ENCODE measurements at places on chromosomes 6 and 20. TPM values are rescaled to one million over a fixed set of nuclear protein-coding genes. Genes with fewer than 3 reads are reported as not detected.
A peak's percentile ranks its signal among the peaks of the same experiment; 100 is the strongest.

DNA sequence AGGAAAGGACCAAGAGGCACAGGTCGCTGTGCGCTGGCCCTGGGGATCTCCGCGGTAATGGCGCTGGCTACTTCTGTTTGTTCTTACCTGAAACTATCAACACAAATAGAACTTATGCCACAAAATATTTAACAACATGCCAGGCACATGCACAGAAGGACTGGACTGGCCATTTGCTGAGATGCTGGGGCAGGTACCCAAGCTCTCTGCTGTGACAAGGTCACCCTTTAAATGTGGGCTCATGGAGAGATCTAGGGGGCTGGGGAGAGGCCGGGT lies 28.0 kb upstream of the PXDC1 start:
- DNase-seq: peak; percentile 32

- DNase-seq: no peak
Observed at GRCh38 chr20:44904377-44904776, 5.5 kb upstream of the PABPC1L start.

GRCh38 chr20:25258476-25258805 lies 10.6 kb downstream of the PYGB start:
- DNase-seq: no peak

DNA sequence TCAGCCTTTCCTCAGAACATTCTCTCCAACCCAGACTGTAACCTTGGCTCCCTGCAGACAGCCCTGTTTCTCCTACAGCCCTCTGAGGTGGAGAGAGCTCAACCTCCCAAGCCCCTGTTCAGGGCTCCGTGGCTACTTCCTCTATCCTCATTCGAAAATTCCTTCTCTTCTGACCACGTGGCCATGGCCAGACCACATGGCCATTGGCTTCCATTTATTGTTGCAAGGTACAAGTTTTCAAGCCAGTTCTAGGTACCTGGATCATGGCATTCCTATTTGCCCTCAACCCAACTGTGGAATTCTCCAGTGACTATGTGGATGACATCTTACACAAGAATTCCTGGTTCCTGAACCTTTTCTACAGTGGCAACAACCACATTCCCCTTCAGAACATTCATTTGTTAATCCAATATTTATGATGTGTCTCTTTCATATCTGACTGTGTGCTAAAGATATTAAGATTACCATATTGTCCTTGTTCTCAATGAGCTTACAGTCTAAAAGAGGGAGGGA lies 161.9 kb downstream of the GMPR start:
- DNase-seq: no peak

GRCh38 chr6:133855991-133856370 lies 32.9 kb upstream of the TCF21 start:
- no peak for DNase-seq

DNA sequence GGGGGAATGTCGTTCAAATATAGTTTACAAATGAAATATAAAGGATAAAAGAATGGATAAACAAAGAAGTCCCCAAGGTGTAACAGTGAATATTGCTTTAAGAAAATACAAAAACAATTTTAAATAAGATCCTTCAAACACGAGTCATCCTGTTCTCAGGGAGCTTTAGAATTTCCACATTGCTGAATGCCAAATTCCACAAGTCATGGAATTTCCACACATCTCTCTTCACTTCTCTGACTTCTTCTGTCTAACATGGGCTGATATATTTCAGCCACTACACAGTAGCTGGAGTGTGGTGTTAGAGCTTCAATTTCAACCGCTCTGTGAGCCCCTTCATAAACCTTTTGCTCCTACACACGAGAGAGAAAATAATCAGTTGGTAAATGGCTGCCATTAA lies 28.0 kb downstream of the IL22RA2 start:
- no peak for DNase-seq

GRCh38 chr20:18957328-18957727 lies 143.7 kb downstream of the SCP2D1 start:
- DNase-seq: no peak

GRCh38 chr20:30811885-30812671 lies 445.4 kb upstream of the DEFB115 start:
- DNase-seq: no peak

DNA sequence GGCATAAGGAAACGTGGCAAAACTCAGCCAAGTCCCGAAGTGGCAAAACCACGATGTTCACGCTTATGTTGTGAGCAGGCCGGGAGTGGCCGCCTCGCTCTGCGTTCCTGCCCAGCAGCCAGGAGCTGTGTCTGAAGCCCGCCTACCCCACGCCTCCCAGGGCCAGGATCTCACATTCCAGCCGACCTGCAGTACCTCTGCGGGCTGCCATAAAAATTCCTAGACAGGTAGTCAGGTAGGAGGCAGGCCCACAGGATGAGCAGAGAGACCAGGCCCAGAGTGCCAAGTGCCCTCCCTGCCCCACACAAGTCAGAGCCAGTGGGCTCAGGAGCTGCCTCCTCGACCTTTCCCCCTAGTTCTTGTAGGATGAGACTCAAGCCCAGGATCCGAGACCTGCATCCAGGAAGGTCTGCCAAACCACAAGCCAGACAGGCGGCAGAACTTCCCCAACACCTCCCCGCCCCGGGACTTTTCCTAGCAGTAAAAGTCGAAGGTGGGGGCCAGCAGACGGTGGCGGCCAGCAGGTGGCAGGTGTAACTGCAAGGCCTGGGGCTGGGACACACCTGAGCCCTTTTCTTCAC lies 16.7 kb downstream of the PMEPA1 start:
- DNase-seq: no peak

- DNase-seq: no peak
Observed at GRCh38 chr6:73514746-73515110, 6.1 kb downstream of the EEF1A1 start.

POU5F1 gene
- 0.98 TPM for total RNA-seq

Measured in vagina (tissue), 2 donors.